ELR (cell line): ENCODE measurements at places on chromosomes 2 and 18.

DNA sequence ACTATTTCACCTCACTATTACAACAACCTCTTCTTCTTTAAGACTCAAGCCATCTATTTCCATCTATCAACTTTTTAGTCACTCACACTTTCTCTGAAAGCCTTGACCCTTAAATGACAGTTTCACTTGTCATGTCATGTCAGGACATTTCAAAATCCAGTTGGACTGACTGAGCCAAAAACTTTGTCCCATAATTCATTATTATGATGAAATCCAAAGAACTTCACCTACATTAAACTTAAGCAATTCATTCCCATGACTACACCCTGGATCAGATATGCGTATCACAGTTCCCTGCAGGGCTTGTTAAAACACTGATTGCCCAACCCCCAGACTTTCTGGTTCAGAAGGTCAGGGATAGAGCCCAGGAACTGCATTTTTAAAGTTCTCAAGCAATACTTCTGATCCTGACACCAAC is 26.5 kb downstream of the LDAH start:
- no peak for DNase-seq

- no peak for DNase-seq
These were observed 222.4 kb downstream of the LOXHD1 start for GRCh38 chr18:46434629-46435028.

DNA sequence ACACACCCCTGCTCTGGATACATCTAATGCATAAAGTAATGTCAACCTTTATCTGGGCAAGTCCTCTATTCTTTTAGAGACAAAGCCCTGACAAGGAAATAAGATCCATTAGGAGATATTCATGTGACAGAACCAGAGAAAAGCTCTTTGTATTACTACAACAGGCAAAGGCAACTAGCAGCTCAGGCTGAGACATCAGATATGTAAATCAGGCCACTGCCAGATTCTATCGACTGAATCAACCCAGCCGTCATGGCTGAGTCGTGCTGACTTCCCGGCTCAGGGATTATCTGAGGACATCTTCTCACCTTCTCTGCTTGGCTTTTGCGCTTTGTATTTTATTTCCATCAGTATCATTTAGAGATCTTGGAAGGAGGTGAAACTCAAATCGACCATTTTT is 294.5 kb downstream of the PLCL1 start:
- peak; percentile 26 for DNase-seq

DNA sequence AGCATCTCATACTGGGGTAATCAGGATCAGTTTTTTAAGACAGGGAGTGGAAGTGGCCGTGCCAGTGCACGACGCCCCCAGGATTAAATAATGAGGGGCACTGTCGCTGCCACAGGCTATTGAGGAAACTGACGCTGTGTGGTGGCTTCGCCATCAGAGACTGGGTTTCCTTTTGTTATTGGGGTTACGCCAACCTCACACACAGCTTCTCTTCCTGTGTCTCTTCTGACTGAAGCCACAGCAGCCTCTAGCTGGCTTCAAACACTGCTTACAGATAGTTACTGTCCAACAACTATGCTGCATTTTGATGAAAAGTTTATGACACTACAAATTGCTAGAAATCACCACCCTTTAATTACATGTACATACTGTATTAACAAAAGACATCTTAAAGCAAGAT is 521.9 kb upstream of the SALL3 start:
- no peak for DNase-seq

DNA sequence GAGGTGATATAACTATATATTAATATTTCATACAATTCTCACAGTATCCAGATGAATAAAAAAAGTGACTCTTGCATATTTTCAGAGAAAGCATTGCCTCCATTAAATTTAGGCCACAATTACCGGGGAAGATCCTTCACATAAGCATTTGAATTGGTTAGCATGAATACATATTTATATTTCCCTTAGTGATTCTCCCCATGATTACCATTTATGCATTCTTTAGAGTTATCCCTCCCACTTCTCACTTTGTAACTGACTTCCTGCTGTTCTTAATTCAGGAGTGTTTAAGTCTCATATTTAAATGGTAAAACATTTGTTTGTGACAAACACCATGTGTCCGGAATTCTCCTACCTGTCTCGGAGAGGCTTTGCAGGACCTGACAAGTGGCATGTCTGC is 523.4 kb downstream of the CCDC85A start:
- no peak for DNase-seq

DNA sequence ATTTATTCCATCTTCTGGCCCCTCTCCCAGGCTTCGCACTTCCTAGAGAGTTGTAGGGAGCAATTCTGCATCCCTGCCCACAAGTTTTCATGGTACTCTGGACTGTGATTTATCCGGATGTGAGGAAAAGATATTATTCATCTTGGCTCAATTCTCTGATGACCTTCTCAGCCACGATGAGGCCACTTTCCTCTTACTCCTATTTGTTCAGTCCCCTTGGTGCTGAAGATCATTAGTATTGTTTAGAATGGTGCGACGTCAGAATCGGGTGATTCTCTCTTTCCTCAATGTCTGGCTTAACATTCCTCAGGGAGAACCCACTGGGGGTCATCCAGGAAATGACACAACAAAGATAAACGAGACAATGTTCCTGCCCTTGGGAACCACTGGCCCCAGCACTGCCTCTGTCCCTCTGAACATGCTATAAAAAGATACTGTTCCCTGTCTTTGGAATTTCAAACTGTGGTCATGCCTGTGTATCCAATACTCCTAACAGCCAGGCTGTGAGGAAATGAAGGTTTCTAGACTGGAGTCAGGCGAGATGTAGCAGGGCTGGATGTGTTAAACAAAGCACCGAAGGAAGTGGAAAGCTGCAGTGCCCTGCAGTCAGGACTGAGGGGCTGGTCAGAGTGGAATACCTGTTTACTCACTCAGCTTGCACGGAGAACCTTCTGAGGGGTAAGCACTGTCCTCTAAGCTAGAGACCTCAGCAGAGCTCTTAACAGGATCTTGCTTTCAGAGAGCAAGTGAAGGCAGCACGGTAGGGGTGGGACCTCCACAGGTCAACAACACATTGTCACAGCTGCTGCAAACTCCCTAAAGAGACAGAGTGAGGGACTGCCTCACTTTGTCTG is 12.9 kb upstream of the GLI2 start:
- peak; percentile 87 for DNase-seq
